ENCODE measurements at places on chromosomes 3 and 15.
A peak's percentile ranks its signal among the peaks of the same experiment; 100 is the strongest.

DNA sequence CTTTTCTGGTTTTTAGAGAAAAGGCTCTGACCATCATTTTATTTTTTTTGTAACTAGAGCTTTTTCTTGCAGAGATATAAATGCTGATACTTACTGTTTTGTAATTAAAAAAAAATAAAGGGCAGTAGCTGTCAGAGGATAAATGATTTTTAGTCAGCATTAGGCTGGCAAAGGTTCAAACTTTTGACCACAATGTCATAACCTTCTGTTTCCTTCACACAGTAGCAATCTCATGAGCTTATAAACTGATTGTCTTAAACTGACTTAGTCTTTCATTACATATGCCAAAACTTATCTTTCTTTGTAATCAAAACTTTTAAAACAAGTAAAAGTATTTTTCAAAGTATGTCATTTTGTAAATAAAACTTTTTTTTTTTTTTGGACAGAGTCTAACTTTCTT lies 841.9 kb downstream of the OTOL1 start:
- no peak for DNase-seq

GRCh38 chr3:12424635-12425319 lies 59.5 kb upstream of the TSEN2 start:
- no peak for DNase-seq

- DNase-seq, result no peak
Observed at GRCh38 chr3:109922856-109923255, 585.5 kb upstream of the DPPA4 start.

GRCh38 chr15:69780374-69780773 lies 317.3 kb downstream of the TLE3 start:
- DNase-seq, result no peak

- DNase-seq, result no peak
Observed at GRCh38 chr15:57485869-57486268, 105.8 kb upstream of the MYZAP start.

- no peak for DNase-seq
Observed at GRCh38 chr3:11078826-11079515, 75.3 kb upstream of the HRH1 start.

DNA sequence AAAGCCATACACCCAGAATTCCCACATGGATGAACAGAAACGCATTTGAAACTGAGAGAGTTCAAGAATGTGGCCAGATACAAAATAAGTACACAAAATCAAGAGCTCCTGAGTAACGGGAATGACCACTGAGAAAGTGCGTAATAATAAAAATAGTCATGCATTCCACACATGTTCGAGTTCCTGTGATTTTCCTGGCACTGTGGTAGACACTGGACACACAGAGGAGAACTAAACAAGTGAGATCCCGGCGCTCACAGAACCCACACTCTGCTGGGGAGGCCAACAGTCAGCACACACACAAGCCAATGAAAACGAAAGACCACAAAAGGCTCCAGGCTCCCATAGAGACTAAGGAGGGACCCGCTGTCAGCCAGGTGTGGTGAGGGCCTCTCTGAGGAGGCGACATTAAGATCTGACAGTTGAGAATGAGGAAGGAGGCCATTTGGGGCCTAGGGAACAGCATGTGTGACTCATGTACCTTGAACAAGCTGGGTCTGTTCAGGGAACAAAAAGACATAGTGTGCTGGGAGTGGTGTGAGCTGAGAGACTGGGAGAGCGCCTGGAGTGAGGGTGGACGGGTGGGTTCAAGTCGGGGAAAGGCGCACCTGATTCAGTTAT lies 5.1 kb downstream of the FAM107A start:
- no peak for DNase-seq

GRCh38 chr3:66816090-66816761 lies 181.9 kb upstream of the KBTBD8 start:
- DNase-seq, result no peak

DNA sequence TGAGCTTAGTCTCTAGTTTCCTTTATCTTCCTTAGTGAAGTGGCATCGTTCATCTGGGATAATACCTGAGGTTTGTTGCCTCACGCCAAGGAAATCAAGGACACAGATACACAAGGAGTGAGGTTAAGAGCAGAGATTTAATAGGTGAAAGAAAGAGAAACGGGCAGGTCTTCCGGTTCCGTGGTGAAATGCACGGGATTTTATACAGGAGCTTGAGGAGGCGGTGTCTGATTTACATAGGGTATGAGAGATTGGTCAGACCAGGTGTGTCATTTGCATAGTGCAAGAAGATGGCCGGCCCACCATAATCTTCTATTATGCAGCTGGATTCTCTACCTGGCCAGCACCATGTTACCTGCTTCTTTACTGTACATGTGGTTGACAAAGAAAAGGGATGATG lies 17.2 kb downstream of the ARRDC4 start:
- DNase-seq, result no peak

GRCh38 chr15:83110381-83110780 lies 2.9 kb downstream of the TM6SF1 start:
- no peak for DNase-seq

- DNase-seq, result no peak
Observed at GRCh38 chr3:195809796-195810454, 1.8 kb downstream of the MUC4 start.

DNA sequence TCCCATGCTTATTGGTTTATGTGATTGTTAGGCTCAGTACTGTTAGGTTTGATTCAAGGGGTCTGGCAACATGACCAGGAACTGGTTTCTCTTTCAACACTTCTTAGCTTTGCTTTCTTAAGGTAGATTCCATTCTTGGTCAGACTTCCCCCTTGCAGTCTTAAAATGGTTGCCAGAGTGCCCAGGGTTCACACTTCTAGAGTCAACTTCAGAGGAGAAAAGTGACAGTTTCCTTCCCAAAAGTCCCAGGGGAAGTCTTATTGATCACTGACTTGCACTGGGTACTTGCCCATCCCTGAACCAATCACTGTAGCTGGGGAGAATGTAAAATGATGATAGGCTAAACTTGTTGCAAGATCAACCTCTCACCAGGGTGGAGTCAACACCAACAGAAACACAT lies 14.1 kb downstream of the MGLL start:
- no peak for DNase-seq

DNA sequence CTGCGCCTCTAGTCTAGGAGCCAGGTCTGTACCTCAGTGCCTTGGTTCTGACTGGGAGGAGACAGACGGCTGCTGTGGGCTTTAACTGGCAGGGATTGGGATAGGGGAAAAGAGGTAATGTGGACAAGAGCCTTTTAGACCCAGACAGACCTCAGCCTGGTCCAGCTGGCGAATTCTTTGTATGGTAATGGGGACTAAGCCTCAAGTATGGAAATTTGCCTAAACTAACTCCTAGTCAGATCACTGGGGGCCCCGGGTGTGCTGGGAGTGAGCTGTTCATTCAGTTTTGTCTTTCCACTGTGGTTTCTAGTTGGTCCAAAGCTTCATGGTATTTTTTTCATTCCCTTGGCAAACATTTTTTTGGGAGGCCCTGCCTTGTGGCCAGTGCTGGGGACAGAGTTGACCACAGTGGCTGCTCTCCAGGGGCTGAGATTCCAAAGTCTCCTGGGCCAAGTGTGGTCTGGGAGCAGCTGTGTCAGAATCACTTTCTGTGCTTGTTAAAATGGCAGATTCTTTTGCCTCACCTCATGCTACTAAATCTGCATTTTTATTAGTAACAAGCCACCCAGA lies 261.4 kb upstream of the C2CD4B start:
- DNase-seq, result no peak

- no peak for DNase-seq
Observed at GRCh38 chr3:52280050-52280461, 1.6 kb upstream of the WDR82 start.

GRCh38 chr15:39092761-39093160 lies 488.1 kb upstream of the THBS1 start:
- DNase-seq, result no peak

- DNase-seq, result peak; percentile 9
Observed at GRCh38 chr3:19866751-19867347, 67.2 kb downstream of the EFHB start.

- no peak for DNase-seq
Observed at GRCh38 chr3:11411956-11412355, 139.8 kb downstream of the ATG7 start.

DNA sequence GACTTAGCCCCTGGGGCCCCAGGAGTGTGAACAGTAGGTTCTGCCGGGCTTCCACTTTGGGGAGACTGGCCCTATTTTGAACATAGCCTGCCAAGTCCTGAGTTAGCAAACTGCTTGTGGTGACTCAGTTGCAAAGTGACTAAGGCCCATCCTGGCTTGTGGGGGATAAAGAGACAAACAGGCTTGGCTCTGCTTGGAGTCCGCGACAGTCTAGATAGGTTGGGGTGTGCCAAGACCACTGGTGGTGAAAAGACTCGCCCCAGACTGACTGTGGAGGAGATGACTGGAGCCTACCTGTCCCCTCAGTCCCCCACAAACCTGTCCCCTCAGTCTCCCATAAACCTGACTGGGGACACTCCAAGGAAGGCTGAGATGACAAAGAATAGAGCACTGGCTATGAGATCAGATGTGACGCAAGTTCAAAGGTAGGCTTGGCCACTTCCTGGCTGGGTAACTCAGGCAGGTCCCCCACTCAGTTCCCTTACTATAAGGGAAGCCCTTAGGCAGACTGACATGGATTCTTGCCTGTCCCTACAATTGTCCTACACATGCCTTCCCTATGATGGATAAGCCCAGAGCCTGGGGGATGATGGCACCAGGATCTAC lies 4.3 kb downstream of the DNASE1L3 start:
- DNase-seq, result no peak

- no peak for DNase-seq
Observed at GRCh38 chr15:57647791-57648130, 56.1 kb downstream of the MYZAP start.

- no peak for DNase-seq
Observed at GRCh38 chr15:92714077-92714476, 58.5 kb upstream of the FAM174B start.

GRCh38 chr15:75410196-75410595 lies 41.3 kb downstream of the SIN3A start:
- DNase-seq, result no peak

GRCh38 chr3:33577173-33577572 lies 137.0 kb upstream of the UBP1 start:
- no peak for DNase-seq

- DNase-seq, result no peak
Observed at GRCh38 chr15:61943992-61944391, 116.3 kb downstream of the VPS13C start.

DNA sequence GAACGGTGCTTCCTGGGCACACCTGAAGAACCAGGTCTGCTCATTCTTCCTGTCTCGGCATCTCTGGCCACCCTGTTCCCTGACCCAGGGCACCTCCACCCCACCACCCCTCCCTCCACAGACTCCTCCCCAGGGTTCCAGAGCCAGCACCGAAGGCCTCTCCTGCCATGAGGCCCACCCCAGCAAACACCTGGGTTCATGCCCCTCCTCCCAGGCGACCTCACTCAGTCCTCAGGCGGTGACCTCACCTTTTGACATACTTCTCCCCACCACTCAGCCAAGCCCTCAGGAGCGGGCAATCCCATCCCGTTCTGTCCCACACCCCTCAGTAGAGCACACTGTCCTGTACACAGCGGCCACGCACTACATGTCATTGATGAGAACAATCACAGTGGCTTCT lies 72.3 kb downstream of the RPN1 start:
- no peak for DNase-seq

DNA sequence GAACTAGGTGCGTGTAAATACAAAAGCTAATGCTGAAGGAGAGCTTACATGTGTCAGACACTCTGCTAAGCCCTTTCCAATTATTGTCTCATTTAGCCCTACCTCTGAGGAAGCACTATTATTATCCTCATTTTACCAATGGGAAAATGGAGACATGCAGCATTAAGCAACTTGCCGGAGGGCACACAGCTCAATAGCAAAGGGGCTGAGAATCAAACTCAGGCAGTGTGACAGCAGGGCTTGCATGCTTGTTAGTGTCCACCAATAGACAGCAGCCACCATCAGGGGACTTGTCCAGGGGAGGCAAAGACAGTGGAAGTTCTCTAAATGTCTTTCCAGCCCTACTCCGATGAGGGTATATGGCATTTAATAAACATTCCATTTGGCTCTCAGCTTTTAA lies 548.6 kb downstream of the MAGI1 start:
- no peak for DNase-seq

DNA sequence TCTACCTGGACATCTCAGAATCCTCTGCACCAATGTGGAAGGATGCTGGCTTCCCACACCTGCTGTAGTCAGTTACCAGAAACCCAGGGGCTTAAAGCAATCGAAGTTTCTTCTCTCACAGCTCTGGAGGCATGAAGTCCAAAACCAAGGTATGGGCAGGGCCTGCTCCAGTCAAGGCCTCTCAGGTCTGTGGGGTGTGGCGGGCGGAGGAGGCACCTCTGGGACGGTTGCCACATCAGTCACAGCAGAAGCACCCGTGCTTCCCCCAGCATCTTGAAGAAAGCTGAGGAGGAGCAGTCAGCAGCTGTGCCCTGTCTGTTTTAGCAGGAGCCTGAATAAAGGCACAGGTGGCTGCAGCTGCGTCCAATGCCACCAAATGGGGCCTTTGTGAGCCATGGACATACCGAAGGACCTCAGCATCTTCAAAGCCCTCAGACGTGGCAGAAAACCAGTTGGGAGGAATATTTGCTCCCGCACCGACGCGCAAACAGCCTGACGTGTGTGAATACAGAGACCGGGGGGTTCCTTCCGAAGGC lies 68.9 kb downstream of the TFRC start:
- no peak for DNase-seq

DNA sequence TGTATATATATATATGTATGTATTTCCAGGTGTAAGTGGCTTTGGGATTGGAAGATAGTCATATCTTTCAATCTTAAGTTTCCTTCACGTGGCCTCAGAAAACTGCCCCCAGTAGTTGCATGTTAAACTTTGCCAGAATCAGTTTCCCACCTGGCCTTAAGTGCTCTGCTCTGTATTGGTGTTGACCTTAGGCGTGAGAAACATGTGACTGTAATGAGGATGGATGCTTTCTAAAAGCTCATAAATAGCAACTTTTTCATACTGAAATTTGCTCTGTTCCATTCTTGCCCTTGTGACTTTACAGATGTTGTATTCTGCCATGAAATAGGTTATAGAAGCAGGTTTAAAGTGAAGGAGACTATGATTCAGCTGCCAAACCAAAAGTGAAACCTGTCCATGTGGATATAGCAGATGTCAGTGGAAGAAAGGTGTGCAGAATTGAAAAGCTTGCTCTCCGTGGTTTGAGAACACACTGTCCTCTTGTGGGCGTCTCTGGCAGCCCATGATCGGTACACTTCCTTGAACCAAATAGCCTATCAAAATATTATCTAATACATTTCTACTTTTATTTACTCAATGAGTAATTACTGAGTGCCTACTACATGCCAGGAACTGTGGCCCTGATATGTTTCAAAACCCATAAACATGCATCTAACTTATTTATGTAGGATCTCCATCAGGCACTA lies 15.8 kb downstream of the SCG5 start:
- DNase-seq, result no peak

DNA sequence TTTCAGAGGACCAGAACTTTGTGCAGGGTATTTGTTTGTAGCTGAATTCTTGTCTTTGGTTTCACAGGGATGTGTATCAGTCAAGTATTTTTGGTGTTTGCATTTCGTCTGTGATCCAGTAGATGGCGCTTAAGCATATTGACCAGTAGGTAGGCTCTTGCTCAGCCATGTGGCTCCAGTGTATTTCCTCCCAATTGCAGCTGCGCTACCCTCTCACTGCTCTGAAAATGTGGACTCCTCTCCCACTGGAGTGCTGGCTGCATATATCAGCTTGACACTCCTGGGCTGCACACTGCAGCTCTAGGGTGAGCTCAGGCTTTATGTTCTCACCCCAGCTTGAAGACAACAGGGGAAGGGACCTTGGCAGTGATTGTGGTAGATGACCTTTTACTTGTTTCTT lies 1264.3 kb upstream of the ALCAM start:
- DNase-seq, result no peak

- no peak for DNase-seq
Observed at GRCh38 chr3:12980596-12981290, 92.5 kb downstream of the IQSEC1 start.
